Activated CD4-positive, alpha-beta T cell treated with anti-CD3 and anti-CD28 coated beads, Interleukin-2, amount 50 U/mL, for 1 hour (primary cell): ENCODE measurements at places on chromosomes 12 and 14.

DNA sequence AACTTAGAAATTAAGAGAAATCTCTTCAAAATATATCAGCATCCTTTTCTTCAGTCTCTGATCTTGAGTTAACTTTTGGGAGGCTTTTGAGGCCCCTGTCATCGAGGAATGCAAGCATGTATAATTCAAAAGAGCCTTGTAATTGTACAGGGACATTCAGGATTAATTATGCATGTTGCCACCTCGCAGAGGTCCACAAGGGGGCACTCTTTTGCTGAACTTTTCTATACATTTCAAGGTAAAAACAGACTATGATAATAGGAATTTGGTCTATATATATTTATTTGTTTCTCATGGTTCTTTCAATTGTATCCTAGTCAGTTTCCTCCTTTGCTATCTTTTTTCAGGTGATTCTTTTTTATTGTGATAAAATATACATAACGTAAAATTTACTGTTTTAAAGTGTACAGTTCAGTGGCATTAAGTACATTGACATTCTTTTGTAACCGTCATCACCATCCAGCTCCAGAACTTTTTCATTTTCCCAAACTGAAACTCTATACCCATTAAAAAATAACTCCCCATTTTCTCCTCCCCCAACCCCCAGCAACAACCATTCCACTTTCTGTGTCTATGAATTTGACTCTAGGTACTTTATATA is 47.0 kb upstream of the SLC2A13 start:
- peak; percentile 35 for DNase-seq

DNA sequence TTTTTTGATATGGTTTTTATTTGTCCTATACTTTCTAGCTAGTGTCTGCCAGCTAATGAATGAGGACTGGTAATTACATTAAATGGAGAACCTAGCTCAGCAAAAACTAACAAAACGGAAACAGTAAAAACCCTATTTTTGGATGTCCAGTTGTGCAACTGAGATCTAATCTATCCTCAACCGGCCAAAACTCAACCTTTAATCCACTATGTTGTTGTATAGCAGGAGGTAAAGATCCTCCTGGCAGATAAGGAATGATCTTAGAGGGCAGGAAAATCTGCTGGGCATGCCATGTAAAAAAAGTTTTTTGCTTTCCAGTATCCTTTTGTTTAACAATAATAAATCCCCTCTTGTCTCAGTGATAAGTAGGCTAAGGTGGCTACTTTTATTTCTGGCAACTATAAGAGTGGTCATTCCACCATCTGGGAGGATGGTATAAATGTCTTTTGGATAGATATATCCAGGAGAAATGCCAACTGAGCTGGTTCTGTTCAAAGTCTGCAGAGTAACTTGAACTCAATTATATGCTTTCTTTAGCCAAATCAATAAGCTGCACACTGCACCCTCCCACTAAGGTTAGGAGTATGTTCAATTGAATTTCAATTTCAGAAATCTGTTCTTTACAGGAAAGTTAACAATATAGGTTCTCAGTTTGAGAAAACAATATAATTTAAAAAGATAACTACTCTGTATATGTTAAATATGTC is 40.1 kb downstream of the WASHC3 start:
- no peak for DNase-seq

GRCh38 chr14:71514941-71515919 is 417.0 kb upstream of the RGS6 start:
- DNase-seq: no peak

DNA sequence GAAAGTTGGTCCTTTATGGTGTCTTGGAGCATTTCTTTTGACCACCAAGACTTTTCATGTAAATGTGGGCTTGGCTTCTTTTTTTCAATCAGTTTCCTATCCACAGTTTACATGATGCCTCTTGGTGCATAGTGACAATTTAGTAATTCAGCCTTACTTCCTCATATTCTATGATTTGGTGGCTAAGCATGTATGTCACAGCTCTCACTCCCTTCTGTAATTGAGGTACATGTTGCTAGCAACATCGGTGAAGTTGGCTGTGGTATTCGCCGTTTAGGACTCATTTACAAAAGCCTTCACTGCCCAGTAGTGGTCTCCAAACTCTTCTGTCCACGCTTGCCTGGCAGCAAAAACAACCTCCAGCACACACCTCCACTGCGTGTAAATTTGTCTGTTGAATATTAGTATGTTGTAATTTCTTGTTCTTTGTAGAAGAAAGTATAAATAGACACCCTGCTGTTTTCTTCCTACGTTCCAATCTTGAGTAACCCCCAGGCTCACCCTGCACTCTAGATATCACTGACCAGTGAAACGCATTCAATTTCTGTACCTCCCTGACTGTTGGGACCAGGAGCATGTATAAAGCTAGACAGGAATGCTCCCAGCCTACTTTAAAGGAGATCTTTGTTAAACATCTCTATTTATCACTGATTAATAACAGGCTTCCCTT is 90.4 kb downstream of the PPP2R5C start:
- DNase-seq: no peak

DNA sequence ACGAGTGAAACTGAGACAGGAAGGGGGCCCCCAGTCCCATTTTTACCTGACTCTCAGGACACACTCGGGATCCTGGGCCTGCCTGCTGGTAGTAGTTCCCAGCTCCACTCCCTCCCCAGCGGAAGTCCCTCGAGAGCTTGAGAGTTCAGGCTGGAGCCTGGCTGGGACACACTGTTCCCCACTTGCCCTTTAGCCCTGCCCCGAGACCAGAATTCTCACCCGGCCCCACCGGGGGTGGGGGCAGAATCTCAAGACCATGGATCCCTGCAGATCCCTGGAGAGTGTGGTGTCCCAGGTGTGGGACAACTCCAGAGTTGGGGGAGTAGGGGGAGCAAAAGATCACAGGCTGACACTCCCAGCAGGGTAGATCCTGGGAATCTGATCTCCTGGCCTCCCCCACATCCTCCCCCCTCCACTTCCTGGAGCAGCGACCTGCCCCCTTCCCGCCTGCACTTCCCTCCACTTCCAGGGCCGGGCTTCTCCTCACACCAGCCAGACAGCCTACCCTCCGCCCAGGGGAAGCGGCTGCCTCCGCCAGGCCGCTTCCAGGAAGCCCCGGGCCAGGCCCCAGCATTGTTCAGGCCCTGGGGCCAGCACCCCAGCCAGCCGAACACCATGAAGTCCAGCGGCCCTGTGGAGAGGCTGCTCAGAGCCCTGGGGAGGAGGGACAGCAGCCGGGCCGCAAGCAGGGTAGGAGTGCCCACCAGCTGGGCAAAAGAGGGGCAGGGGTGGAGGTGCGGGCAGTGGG is at the start of gene TNS2:
Gene TNS2 (plus strand): TSS at position 495 of the 748 bp plus-strand sequence. CDS start 121 bp downstream, at position 616.
- DNase-seq: no peak

DNA sequence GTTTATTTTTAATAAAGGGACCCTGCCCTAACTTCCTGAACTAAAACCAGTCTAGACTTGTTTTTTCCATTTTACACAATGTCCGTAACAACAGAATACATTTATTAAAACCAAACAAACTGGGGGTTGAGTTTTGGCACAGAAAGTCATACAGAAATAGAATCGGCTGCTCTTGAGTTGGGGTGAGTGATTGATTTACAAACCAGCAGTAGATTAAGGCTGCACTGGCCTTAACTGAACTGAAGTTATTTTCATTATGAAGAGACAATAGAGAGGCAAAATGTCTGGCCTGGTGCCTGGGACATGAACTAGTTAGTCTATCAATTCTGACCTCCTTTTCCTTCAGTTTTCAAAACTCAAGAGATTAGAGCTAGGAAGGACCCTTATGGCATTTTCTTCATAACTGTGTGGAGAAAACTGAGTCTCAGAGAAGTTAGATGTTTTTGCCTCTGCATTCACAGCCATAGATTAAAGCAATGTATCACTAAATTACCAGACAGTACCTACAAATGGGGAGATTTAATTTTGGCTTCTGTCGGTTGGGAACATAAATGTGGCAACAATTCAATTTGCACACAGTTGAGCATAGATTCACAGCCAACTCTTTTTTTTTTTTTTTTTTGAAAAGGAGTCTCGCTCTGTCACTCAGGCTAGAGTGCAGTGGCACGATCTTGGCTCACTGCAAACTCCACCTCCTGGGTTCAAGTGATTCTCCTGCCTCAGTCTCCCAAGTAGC is 19.8 kb upstream of the MGP start:
- no peak for DNase-seq

- no peak for DNase-seq
Observed at GRCh38 chr14:100714258-100714892, 12.3 kb upstream of the DLK1 start.

DNA sequence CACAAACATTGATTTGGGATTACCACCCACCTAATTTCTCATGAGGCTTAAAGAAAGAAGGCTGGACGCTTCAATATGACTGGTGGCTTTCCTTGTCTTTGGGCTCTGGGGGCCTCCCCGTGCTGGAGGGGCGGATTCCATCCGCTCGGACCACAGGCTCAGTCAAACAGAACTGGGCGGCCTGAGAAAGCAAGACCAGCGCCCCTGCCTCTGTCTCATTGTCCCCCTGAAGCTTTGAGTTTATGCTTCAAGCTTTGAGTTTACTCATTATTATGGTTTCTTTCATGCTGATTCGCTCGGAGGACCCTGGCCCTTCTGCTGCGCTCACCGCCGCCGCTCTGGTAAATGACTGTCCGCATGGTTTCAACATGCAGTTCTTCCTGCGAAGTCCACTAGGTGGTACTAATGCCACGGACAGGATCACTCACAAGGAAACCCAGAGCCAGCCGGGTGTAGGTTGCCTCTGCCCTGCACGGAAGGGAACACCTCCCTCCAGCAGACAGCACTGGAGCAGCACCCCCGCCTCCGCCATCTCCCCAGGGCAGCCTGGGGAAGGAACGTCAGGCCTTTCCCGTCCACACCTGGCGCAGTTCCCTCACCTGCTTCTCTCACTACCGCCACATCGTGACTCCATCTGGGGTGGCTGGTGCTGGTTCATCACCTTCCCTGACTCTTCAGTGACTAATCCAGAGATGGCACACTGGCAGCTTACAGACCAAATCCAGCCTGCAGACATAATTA is 13.2 kb upstream of the TIGAR start:
- DNase-seq: no peak

DNA sequence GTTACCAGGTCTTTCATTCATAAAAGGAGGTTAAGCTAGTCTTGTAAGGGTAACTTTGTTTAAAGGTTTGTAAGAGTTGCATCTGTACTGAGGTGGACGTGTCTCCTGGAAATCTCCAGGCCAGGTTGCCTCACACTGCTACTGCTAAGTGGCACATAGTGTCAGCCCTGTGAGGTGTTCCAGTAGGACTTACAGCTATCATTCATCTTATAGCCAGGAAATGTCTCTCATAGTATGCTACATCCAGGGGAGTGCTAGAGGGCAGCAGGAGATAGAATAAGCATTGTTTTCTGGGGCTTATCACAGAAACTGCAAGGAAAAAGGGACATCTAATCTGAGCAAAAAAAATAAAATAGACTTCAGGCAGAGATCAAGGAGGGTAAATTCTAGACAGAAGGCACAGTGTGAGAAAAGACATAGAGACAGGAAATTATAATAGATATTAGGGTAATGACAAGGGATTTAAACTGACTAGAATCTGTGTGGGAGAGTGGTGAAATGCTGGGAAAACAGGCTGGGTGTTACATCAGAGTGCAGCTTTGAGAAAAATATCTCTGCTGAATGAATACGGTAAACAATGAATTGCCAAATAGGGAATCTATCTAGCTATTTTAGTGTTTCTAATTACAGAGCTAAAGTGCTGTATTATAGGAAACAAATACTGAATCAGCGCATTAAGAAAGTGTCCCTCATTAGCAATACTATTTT is 205.1 kb upstream of the ABCD2 start:
- no peak for DNase-seq

DNA sequence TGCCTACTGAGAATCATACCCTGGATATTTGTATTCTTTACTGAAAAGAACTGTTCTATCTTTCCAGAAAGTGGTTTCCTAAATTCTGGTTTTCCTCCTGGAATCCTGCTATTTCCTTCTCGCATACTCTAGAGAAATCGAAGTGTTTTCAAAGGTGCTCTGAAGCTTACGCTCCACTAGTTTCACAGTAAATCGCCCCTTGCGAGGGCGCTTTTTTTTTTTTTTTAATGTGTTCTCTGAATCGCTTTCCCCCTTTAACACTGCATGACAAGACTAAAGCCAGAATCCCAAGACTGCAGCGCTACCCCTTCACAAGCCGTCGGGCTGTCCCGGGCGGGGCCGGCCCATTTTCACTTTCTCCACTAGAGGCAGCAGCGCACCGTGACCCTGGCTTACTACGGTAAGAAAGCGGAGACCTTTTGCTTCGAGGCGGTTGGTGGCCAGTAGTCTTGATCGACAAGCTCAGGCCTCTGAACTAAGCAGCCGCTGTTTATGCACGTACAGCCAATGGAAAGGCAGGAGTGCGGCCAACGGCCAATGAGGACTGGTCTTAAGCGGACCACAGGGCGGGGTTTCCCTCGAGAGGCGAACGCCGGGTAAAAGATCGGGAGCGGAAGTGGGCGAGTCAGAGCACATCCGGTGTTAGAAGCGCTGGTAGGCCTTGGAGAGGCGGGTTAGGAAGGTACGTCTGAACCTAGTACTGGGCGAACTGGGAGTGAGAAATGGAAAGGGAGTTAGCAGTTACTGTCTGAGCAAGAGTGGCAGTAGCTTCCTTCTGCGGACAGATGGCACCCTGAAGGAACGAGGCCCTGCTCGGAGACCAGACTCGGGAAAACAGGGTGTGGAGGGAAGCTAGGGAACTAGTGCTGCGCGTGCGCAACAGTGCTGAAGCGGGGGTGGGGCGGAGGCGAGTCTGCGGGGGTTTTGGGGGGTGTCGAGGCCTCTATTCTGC is at the start of gene TMBIM6:
Gene TMBIM6 (plus strand): TSS at position 628 of the 952 bp plus-strand sequence. CDS start 10,937 bp downstream, outside the sequence.
- peak; percentile 98 for DNase-seq

DNA sequence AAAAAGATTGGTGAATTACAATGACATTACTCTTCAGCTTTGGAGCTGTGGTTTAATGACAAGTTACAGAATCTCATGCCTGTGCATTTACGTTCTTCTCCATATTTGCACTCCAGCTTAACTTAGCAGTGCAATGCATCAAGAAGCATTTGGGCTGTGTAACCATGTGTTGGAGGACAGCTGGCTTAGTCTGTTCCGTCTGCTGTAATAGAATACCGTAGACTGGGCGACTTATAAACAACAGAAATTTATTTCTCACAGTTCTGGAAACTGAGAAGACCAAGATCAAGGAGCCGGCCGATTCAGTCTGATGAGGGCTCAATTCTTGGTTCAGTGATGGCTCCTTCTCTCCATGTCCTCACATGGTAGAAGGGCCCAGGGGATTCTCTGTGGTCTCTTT is 943.5 kb downstream of the BCL11B start:
- DNase-seq: no peak

GRCh38 chr12:50215033-50215432 is 47.9 kb upstream of the CERS5 start:
- no peak for DNase-seq

- no peak for DNase-seq
Observed at GRCh38 chr12:60148109-60148508, 552.3 kb downstream of the SLC16A7 start.
